ENCODE measurements at places on chromosomes 1 and 21. TPM values are rescaled to one million over a fixed set of nuclear protein-coding genes. Genes with fewer than 3 reads are reported as not detected.

Gene SMPDL3B
- 1.1 TPM for polyA plus RNA-seq

Gene CZIB
- 74.5 TPM for polyA plus RNA-seq

Gene GJC2
- polyA plus RNA-seq = 0.29 TPM

Gene RFX5
- 20.2 TPM for polyA plus RNA-seq

Gene CLCA1
- 0.07 TPM for polyA plus RNA-seq

Gene AHCYL1
- polyA plus RNA-seq = 73.6 TPM

Gene ADARB1
- polyA plus RNA-seq = 13.0 TPM

Gene MEX3A
- 0.43 TPM for polyA plus RNA-seq

Data from adipose tissue (tissue), 3 donors.